ENCODE measurements at places on chromosomes 5 and 9. TPM values are rescaled to one million over a fixed set of nuclear protein-coding genes. Genes with fewer than 3 reads are reported as not detected.
A peak's percentile ranks its signal among the peaks of the same experiment; 100 is the strongest.

ADGRD2 gene
- not detected for polyA plus RNA-seq

ACER2 gene
- not detected for polyA plus RNA-seq

GRCh38 chr5:138449501-138450239 lies 10.8 kb downstream of the REEP2 start:
- peak; percentile 79 for DNase-seq
- H3K4me1 ChIP-seq: peaks cover 5% of the 10 kb centered on the region
- H3K27me3 ChIP-seq: peaks cover 2% of the 10 kb centered on the region
- peak overlapping the region; percentile 84 for H3K27ac ChIP-seq

GRCh38 chr5:165296401-165297130 lies 1791.1 kb downstream of the MAT2B start:
- H3K4me3 ChIP-seq: no peak overlapping the region
- H3K27me3 ChIP-seq: no peaks in the 10 kb centered on the region

ACOT12 gene
- not detected for polyA plus RNA-seq

GRCh38 chr9:26324786-26325443 lies 567.7 kb downstream of the CAAP1 start:
- H3K4me1 ChIP-seq: no peaks in the 10 kb centered on the region
- DNase-seq: no peak
- H3K27me3 ChIP-seq: peaks cover 2% of the 10 kb centered on the region
- H3K36me3 ChIP-seq: no peaks in the 10 kb centered on the region
- no peak overlapping the region for H3K4me3 ChIP-seq
- no peak overlapping the region for H3K27ac ChIP-seq

DNA sequence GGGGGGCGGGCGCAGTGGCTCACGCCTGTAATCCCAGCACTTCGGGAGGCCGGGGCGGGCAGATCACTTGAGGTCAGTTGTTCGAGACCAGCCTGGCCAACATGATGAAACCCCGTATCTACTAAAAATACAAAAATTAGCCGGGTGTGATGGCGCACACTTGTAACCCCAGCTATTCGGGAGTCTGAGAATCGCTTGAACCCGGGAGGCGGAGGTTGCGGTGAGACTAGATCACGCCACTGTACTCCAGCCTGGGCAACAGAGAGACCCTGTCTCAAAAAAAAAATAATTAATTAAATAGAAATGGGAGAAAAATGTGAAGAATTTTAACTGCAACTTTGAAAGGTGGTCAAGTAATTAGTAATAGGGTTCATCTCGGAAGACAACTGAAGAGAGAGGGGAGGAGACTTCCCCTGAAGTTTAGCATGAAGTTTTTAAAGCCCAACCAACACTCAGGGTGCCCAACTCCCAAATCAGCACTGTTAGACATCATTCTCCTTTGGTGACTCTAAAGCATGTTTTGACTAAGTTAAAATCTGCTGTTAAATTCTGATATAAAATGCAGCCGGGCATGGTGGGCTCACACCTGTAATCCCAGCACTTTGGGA lies 1.4 kb upstream of the CSNK1A1 start:
- peak overlapping the region; percentile 17 for H3K4me3 ChIP-seq
- peaks cover 13% of the 10 kb centered on the region for H3K27me3 ChIP-seq
- H3K27ac ChIP-seq: no peak overlapping the region
- no peak for DNase-seq
- no peaks in the 10 kb centered on the region for H3K36me3 ChIP-seq
- peaks cover 34% of the 10 kb centered on the region for H3K4me1 ChIP-seq

DNA sequence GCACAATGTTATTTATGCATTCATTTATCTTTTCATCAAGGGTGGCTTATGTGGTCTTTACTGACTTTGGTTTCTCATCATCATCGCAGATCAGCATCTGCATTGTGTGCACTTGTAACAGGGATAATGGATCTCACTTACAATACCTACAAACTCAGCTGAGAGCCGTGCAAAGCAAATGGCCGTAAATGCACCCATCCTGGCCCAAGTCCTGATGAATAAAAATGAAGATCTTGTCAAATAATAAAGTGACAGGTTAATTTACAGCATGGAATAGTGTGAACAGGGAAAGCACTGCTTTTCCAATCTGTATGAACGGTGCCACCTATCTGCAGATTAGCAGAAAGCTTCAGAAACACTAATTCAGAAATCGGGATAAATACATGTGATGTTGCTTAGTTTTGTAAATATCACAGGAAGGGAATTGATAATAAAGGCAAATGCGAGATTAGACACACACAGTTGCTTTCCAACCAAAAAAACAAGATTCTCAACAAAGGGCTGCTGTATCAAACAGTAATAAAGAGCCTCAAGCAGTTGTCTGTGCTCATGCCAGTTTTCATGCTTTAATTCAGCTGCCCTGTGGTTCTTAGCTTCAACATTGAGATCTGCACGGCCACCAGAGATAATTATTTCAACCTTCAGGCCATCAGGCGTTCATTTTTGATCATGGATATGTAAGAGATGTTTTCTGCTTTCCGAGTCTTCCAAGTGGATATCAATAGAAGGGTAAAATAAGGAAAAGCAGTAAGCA lies 153.4 kb upstream of the POU5F2 start:
- no peak overlapping the region for H3K27ac ChIP-seq
- no peak overlapping the region for H3K4me3 ChIP-seq
- no peak for DNase-seq
- no peaks in the 10 kb centered on the region for H3K4me1 ChIP-seq
- no peaks in the 10 kb centered on the region for H3K36me3 ChIP-seq

DNA sequence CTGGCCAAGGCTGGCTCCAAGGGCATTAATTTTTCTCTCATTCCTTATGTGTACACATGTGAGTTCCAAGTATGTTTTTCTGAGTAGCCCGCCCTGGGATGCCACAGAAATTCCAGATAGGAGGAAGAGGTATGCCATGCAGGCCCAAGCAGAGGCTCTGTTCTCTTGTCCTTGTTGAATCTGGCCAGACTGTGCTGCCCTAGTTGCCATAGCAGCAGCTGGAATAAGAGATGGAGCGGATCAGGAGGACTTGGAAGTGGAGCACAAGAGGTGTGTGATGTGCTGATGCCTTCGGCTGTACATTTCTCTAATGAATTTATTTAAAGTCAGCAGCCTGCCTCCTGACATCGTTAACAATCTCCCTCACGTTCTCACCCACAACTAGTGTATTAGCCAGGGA lies 235.6 kb upstream of the RPS23 start:
- no peaks in the 10 kb centered on the region for H3K36me3 ChIP-seq
- no peak for DNase-seq
- H3K27ac ChIP-seq: no peak overlapping the region
- peaks cover 3% of the 10 kb centered on the region for H3K27me3 ChIP-seq
- no peaks in the 10 kb centered on the region for H3K4me1 ChIP-seq

DNA sequence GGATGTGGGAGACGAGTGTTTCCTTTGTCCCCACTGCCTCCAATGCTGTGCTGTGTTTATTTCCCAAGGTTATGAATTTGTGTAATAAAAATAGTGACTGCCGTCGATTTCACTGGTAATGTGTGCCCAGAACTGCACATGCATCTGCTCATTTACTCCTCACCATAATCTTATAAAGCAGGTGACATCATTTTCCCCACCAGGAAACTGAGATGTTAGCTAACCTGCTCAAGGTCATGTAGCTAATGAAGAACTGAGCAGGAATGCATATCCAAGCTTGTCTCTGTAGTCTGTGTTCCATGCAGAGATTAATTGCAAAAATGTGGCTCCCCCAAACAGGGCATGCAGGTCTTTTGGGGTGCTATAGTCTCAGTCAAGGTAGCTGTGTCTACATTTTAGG lies 224.4 kb downstream of the TENT4A start:
- H3K27me3 ChIP-seq: peaks cover 2% of the 10 kb centered on the region
- no peaks in the 10 kb centered on the region for H3K36me3 ChIP-seq
- no peak overlapping the region for H3K27ac ChIP-seq
- H3K4me1 ChIP-seq: no peaks in the 10 kb centered on the region
- DNase-seq: no peak
- no peak overlapping the region for H3K4me3 ChIP-seq

DNA sequence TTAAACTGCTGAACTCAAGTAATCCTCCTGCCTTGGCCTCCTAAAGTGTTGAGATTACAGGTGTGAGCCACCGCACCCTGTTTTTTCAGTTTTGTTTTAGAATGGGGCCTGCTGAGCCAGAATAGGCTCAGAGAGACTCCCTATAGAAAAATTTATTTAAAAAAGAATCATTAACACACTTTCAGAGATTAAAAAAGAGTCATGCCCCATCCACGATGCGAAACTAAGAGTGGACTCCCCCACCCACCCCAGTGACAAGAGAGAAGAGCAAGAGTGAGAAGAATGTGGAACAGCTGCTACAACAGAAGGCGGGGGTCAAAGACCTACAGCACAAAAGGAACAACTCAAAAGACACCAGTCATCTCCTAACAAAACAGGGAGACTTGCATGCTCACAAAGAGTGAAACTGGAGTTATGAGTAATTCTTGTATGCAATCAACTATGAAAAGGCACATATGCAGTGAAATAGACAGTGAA lies 47.2 kb downstream of the GLDC start:
- peaks cover 3% of the 10 kb centered on the region for H3K36me3 ChIP-seq
- no peak overlapping the region for H3K4me3 ChIP-seq
- H3K4me1 ChIP-seq: no peaks in the 10 kb centered on the region
- DNase-seq: no peak
- no peak overlapping the region for H3K27ac ChIP-seq

DNA sequence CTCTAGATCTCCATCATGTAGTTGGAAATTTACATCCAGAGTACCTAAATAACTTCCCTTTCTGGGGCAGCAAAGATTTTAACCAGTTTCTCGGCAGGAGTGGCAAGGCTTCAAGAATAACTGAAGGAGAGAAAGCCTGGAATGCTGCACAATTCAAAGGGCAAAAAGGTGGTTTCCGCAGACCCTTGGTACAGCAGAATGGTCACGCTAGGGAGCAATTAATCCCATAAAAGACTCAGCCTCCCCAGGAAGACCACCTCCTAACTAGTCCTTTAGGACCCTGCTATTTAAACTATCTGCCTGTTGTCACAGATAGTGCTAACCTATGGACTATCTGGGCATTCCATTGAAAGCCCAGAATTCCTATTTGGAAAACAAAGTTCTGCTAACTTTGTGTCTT lies 3.6 kb downstream of the HTR1A start:
- H3K36me3 ChIP-seq: no peaks in the 10 kb centered on the region
- no peak for DNase-seq
- no peak overlapping the region for H3K27ac ChIP-seq
- H3K4me1 ChIP-seq: no peaks in the 10 kb centered on the region
- H3K27me3 ChIP-seq: peaks cover 6% of the 10 kb centered on the region
- H3K4me3 ChIP-seq: no peak overlapping the region

DNA sequence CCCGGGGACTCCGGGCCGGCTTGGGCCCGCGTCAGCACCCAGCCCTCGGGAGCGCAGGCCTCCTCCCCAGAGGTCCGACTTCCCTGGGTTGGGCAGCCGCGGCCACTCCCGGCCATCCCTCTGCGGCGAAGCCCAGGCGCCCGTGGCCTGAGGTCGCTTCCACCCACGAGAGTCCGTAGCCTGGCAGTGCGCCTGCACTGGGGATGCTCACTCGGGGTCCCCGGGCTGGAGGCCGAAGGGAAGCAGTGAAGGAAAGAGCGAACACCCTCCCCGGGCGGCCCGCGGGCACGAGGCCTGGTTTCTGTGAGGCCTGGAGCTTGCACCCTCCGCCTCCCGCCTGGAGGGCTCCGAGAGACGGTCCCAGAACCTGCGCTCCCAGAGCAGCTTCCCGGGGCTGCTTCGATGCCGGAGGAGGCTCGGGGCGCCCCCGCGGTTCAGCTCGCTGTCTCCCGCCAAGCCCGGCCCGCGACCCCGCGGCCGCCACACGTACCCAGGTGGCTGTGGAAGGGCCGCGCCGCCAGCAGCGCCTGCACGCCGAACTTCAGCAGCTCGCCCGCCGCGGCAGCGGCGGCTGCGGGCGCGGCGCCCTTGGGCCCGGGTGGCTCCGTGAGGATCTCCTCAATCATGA lies 607 bp downstream of the BARX1 start:
- H3K27ac ChIP-seq: no peak overlapping the region
- H3K4me3 ChIP-seq: no peak overlapping the region
- peaks cover 34% of the 10 kb centered on the region for H3K27me3 ChIP-seq
- H3K36me3 ChIP-seq: no peaks in the 10 kb centered on the region
- peaks cover 31% of the 10 kb centered on the region for H3K4me1 ChIP-seq

GRCh38 chr9:133707763-133708245 lies 30.3 kb downstream of the SARDH start:
- H3K36me3 ChIP-seq: no peaks in the 10 kb centered on the region
- no peak overlapping the region for H3K27ac ChIP-seq
- no peaks in the 10 kb centered on the region for H3K27me3 ChIP-seq
- no peaks in the 10 kb centered on the region for H3K4me1 ChIP-seq
- H3K4me3 ChIP-seq: no peak overlapping the region
- DNase-seq: no peak

CCDC192 gene
- polyA plus RNA-seq: not detected

ADAMTS16 gene
- polyA plus RNA-seq: not detected

PCDHA1 gene
- not detected for polyA plus RNA-seq

GRCh38 chr5:179355976-179356974 lies 11.0 kb upstream of the ADAMTS2 start:
- no peaks in the 10 kb centered on the region for H3K36me3 ChIP-seq
- no peak overlapping the region for H3K4me3 ChIP-seq
- DNase-seq: no peak
- H3K27ac ChIP-seq: no peak overlapping the region

GRCh38 chr5:150211156-150212030 lies 21.5 kb downstream of the SLC6A7 start:
- H3K27ac ChIP-seq: no peak overlapping the region
- peaks cover 17% of the 10 kb centered on the region for H3K4me1 ChIP-seq
- H3K4me3 ChIP-seq: no peak overlapping the region
- no peak for DNase-seq
- no peaks in the 10 kb centered on the region for H3K36me3 ChIP-seq
- peaks cover 14% of the 10 kb centered on the region for H3K27me3 ChIP-seq

DNA sequence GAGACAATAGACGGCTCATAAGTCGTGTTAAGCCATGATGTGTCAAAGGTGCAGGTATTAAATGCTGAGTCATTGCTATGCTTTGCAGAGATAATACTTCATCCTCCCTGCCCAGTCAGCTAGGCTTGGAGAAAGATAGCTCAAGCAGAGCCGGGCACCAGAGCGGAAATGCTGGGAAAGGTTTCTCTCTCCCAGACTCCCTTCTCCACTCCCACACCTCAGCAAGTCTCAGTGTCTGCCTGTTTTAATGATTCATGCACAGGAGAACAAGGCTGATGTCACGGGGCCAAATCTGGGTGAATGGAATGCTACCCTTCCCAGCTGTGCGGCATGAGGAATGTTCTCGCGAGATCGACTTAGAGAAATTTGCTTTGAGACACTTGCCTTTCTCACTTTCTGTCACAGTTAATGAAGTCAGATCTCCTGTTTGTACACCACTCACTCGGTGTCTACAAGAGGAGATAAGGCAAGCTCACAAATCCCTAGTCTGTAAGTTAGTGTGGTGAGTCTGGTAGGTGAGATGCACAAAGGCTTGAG lies 204.4 kb downstream of the EFNA5 start:
- peaks cover 91% of the 10 kb centered on the region for H3K4me1 ChIP-seq
- H3K4me3 ChIP-seq: peak overlapping the region; percentile 36
- DNase-seq: no peak
- H3K27ac ChIP-seq: peak overlapping the region; percentile 94

GRCh38 chr9:105114964-105115728 lies 129.3 kb upstream of the SLC44A1 start:
- DNase-seq: peak; percentile 54
- H3K4me1 ChIP-seq: peaks cover 26% of the 10 kb centered on the region
- no peaks in the 10 kb centered on the region for H3K36me3 ChIP-seq
- peak overlapping the region; percentile 3 for H3K27ac ChIP-seq
- peak overlapping the region; percentile 78 for H3K4me3 ChIP-seq

GRCh38 chr9:77271023-77271690 lies 93.8 kb downstream of the VPS13A start:
- H3K27me3 ChIP-seq: no peaks in the 10 kb centered on the region
- H3K27ac ChIP-seq: no peak overlapping the region
- no peak for DNase-seq
- peaks cover 20% of the 10 kb centered on the region for H3K36me3 ChIP-seq
- peaks cover under 1% of the 10 kb centered on the region for H3K4me1 ChIP-seq

GRCh38 chr9:128153947-128154695 lies 4.9 kb downstream of the LCN2 start:
- H3K36me3 ChIP-seq: no peaks in the 10 kb centered on the region
- DNase-seq: no peak
- peaks cover 4% of the 10 kb centered on the region for H3K27me3 ChIP-seq
- no peak overlapping the region for H3K4me3 ChIP-seq

Data from immature natural killer cell (primary cell).